ENCODE measurements at places on chromosomes 5 and 9.

DNA sequence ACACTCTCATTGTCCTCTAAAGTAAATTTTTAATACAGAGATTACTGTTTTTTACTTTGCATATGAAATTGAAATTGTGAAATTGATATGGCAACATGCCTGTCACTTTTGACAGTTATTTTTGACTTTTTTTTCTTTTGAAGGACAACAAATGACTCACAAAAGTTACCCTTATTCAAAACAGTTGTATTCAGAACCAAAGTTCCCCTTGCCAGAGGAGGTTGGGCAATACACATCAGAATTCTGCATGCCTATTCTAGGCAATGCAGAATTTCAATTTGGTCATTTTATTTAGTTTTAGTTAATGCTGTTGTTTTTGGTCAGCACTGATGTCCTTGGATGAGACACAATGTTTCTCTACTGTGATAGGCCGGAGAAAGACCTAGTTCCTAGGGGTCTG is 299.1 kb upstream of the PRR16 start:
- DNase-seq = no peak

GRCh38 chr5:42949348-42950115 is 90.6 kb downstream of the ANXA2R start:
- peak; percentile 72 for DNase-seq

DNA sequence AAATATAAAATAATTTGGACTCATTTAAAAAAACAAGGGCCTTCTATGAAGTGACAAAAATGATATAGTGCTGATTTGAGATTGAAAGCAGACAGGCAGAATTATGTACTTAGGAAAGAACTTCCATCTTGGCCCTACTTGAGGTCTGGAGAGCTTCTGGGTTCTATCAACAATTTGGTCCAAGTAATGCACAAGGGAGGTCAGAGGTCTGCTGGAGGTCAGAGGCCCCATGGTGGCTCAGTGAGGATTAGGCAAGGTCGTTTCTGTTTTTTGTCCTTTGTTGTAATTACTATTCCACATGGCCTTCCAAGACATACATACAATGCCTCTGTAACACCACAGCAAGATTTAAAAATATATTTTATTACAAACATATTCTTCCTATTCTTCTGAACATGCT is 37.2 kb downstream of the NUDT12 start:
- no peak for DNase-seq

DNA sequence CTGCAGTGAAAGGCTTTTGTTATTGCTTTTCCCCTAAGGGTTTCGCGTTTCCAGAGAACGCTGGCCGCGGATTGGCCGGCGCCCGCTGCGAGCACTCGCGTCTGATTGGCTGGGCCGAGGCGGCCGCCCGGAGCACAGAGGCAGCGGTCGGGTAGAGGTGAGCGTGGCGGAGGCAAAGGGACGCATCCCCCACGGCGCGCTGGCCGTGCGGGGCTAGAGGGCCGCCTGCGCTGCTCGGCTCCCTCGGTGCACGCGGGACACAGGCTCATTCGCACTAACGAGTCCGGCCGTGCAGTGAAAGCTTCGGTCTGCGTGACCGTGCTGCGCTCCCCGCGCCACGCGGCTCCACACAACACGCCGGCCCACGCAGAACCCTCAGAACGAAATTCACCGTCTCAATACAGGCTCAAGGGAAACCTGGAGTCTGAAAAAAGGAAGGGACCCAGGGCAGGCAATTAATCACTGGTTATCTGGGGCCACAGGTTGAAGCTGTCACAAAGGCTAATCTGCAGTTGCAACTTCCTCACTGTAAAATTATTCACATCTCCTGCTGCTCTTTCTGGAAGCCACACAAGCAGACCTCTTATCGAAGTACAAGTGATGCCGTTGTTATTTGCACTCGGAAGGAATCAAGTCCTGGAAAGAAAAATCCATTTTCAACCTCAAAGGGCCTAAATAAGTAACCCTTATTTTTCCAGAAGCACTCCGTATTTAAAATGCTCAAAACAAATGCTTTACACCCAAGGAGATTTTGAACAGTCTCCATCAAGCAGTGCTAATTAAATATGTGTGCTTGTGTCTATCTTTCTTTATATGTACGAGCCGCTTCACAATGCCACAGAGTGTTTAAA is 94.6 kb downstream of the ZNF608 start:
- DNase-seq = peak; percentile 39

DNA sequence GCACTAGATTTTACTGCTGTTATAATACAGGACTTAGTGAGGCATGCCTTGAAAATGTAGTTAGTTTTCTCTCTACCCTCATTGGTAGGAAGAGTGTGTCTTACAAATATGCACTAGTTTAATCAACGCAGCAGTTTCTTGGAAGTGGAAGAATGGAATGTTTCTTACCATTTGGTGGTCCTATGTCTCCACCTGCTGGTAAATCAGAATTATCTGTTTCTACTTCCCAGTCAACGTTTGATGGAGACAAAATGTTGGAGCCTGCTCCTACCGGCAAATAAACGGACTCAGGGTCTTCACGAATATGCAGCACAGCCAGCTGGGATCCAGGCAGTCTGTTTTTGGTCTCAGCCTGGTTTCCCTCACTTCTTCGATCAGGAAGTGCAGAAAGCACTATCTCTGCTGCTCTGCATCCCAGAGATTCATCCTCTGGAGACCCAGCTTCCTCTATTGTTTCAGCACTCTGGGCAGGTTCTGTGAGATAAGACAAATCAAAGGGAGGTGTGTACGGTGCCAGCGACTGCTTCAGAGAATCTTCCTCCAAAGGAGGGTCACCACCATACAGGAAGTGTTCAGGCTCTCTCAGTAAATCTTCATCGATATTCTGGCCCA is 59.5 kb upstream of the PCA3 start:
- DNase-seq = no peak

DNA sequence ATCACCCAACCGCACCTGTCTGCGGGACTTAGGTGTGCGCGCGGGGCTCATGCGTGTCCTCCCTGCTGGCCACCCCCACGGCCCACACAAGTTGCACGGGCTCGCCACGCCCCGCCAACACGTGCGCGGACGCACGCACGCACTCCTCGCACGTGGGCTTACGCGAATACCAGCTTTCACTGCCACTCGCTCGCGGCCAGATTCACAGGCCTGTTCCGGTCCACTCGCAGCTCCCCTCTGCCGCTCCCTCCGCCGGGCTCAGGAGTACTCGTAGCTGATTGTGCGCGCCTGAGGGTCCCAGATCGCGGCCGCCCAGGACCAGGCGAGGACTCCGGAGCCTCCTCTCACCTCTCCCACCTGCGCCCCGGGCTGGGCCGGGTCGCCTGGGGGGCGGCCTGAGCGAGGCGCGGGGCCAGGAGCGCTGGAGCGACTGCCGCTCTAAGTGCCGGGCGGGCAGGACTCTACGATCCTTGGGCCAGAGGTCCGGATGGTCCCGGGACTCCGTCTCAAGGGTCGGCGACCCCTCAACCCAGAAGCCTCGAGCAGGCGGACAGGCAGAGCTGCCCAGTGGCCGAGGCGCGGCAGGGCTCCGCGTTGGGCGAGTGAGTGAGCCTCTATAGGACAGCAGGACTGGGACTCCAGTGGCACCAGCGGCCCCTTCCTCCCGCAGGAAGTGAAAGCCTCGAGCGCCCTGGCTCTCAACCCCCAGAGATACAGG is 3.4 kb downstream of the PCDHGC5 start:
- DNase-seq = peak; percentile 43

GRCh38 chr5:133489632-133490031 is 122.7 kb downstream of the FSTL4 start:
- DNase-seq = peak; percentile 28

GRCh38 chr9:5922192-5922591 is 31.5 kb downstream of the MLANA start:
- no peak for DNase-seq

GRCh38 chr5:149886692-149887470 is 57.7 kb downstream of the PDE6A start:
- no peak for DNase-seq

- no peak for DNase-seq
These were observed 200.2 kb downstream of the PLK2 start for GRCh38 chr5:58259685-58260152.

DNA sequence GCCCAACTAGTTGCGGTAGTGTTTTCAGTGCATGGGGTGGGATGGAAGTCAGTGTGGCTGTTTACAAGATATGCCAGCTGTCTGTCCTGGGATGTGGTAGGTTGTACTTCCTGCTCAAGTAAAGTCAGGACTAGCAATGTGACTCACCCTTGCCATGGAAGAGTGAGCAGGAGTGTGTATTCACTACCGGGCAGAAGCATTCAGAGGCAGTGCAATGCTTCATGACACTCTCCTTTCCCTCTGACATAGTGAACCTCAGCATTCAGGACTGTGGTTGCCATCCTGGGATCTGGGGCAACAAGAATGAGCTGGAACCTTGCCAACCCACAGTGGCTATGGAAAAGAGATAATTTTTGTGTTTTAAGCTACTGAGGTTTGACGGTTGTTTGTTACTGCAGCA is 68.9 kb downstream of the BOD1 start:
- no peak for DNase-seq

- no peak for DNase-seq
These were observed 345.6 kb downstream of the BNC2 start for GRCh38 chr9:16524823-16525222.

DNA sequence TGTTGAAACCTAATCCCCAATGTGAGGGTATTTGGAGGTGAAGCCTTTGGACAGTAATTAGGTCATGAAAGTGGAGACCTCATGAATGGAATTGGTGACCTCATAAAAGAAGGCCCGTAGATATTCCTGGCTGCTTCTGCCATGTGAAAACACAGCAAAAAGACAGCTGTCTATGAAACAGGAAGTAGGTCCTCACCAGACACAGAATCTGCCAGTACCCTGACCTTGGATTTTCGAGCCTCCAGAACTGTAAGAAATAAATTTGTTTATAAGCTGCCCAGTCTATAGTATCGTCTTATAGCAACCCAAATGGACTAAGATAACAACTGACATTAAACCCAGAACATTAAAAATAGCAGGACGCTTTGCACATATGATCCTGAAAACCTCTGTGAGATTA is 371.1 kb downstream of the SPOCK1 start:
- DNase-seq = no peak

GRCh38 chr9:87065981-87066380 is 118.7 kb upstream of the GAS1 start:
- DNase-seq = no peak

DNA sequence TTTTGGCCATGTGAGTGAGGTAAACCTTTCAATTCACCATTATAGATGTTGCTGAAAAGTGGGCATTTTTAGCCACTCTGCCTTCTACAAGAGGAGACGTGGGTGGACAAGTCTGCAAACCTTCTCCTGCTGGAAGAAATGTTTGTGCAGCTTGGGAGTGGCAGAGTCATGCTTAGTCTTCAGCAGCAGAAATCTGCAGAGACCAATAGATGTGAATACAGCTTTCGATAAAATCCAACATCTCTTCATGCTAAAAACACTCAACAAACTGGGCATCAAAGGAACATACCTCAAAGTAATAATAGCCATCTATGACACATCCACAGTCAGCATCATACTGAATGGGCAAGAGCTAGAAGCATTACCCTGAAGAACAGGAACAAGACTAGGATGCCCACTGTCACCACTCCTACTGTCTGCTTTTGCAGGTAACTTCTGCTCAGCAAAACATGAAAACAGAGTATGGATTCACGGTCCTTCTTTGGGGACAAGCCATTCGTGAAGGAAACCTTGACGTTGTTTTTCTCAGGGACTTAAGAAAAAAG is 91.3 kb downstream of the RALGPS1 start:
- DNase-seq = no peak

GRCh38 chr5:122499585-122499984 is 187.5 kb downstream of the SNCAIP start:
- no peak for DNase-seq

GRCh38 chr9:69599232-69599971 is 72.8 kb downstream of the APBA1 start:
- DNase-seq = no peak

DNA sequence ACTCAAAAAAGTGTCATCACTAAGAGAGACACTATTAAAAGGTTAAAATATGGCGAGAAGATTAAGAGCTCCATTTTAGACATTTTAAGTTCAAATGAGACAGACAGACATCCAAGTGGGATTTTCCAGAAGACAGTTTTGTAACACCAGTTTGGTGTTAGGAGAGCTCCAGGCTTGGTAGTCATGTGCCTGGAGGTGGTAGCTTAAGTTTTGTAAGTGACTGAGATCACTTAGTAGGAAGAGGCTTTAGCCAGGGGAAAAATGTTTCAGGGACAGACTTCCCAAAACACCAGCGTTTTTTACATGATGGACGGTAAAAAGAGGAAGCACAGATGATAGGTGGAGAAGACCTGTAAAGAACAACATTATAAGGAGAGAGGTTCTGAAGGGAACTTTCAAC is 150.3 kb downstream of the GIN1 start:
- DNase-seq = no peak

DNA sequence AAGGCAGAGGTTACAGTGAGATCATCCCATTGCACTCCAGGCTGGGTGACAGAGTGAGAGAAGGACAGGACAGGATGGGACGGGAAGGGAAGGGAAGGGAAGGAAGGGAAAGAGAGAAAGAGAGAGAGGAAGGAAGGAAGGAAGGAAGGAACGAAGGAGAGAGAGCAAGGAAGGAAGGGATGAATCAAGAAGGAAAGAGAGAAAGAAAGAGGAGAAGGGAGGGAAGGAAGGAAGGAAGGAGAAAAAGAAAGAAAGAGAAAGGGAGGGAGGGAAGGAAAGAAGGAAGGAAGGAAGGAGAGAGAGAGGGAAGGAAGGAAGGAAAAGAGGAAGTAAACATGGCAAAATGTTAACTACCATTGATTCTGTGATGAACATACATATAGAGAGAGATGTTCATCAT is 28.8 kb downstream of the SGTB start:
- no peak for DNase-seq

All from activated T-cell treated with anti-CD3 and anti-CD28 coated beads, Interleukin-2, amount 50 U/mL, for 48 hours (primary cell).